Activated CD4-positive, alpha-beta T cell treated with anti-CD3 and anti-CD28 coated beads, Interleukin-2, amount 10 ng/mL, durations not matched to agents 7 days and 5 days (primary cell): ENCODE measurements at places on chromosomes 5 and 9. TPM values are rescaled to one million over a fixed set of nuclear protein-coding genes. Genes with fewer than 3 reads are reported as not detected.

DNA sequence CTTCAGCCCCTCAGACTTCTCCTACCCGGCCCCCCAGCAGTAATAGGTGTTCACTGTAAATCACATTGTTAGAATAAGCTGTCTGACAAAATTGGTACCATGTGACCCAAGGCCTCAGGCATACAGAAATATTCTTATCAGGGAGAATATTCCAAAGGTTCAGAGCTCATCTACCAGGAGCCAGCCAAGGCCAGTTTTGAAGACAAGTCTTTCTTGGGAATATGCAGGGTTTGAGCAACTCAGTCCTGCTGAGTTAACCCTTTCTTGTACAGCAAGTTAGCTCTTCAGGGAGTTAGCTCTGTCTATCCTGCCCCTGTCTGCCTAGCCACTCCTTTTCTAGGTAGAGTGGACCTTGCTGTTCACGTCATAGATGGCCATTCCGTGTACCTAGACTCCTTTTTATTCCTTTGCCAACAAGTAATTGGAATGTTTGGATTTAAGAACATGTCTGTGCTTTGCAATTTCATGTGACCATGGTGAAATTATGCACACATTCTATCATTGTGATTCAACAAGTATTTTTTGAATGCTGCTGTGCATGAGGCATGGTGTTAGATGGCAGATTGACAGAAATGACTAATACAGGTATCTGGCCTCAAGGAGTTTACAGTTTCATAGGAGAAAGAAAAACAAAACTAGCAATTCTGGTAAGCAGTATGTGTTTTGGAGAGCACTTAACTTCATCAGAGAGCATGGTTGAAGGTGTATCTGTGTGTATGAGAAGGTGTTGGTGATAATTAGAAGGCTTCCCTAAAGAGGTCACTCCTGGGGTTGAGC lies 22.6 kb downstream of the TGFBR1 start:
- no peak for DNase-seq

- DNase-seq, result no peak
These were observed 473.8 kb upstream of the PTPRD start for GRCh38 chr9:11086561-11086960.

DNA sequence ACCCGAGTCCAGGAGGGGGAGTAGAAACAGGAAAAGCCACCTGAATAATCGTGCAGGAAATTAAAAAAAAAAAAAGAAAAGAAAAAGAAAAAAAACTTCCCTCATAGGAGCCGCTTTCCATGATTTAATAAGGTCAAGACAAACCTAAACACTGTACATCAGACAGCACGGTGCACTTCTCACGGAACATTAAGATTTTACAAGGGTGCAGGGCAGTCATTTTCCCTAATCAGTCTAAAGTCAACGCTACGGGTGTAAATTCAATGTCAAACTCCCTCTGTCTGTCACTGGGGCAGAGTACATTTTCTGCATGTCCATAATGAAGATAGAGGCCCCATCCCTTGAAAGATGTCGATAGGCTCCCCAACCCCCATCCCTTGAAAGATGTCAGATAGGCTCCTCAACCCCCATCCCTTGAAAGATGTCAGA lies 139.7 kb downstream of the TSSK1B start:
- DNase-seq, result no peak

The TRAF1 gene
- total RNA-seq, result 61.9 TPM

The SARDH gene
- 1.9 TPM for total RNA-seq

The KCNV2 gene
- not detected for total RNA-seq

The SKIC3 gene
- 74.9 TPM for total RNA-seq

The ELL2 gene
- total RNA-seq, result 14.7 TPM

The MEIKIN gene
- not detected for total RNA-seq

The GPRIN1 gene
- 2.6 TPM for total RNA-seq
